Fibroblast of the conjunctiva (primary cell): ENCODE measurements at places on chromosomes 6 and 20.
A peak's percentile ranks its signal among the peaks of the same experiment; 100 is the strongest.

DNA sequence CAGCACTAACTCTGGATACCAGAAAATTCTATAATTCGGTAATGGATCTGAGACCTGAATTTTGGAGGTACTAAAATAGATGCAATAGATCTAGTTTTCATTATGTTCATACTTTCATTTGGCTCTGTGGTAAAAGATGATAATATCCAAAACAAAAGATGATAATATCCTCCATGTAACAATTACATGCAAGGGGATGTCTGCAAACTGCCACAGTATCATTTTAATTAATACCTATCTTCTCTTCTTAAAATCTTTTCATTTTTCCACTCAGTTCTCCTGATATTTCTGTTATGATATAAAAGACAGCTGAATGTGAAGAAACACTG is 15.6 kb downstream of the BTN2A1 start:
- DNase-seq, result no peak

GRCh38 chr20:32357375-32357868 is 709 bp upstream of the ASXL1 start:
- DNase-seq, result no peak

GRCh38 chr20:58818586-58819285 is 32.0 kb downstream of the GNAS-AS1 start:
- DNase-seq, result peak; percentile 17

- DNase-seq, result no peak
Measured at GRCh38 chr6:116662202-116662601, 6.4 kb downstream of the ZUP1 start.

- DNase-seq, result no peak
Measured at GRCh38 chr6:36997811-36998722, 7.4 kb upstream of the FGD2 start.

GRCh38 chr20:63529861-63530787 is 7.1 kb downstream of the PTK6 start:
- DNase-seq, result no peak

DNA sequence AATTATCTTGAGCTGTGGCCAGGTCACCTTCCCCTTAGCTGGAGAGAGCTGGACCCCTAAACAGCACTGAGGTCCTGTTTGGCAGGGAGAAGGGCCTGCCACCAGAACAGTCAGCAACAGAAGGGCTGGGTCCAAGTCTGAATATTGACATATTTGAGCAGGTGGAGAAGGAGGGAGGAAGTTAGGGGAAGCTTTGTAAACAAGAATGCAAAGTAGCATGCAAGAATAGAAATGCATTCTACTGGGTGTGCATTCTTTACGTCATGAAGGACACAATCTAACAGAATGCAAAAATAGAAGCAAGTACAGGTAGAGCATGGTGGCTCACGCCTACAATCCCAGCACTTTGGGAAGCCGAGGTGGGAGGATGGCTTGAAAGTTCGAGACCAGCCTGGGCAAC is 100.5 kb downstream of the QRSL1 start:
- no peak for DNase-seq

DNA sequence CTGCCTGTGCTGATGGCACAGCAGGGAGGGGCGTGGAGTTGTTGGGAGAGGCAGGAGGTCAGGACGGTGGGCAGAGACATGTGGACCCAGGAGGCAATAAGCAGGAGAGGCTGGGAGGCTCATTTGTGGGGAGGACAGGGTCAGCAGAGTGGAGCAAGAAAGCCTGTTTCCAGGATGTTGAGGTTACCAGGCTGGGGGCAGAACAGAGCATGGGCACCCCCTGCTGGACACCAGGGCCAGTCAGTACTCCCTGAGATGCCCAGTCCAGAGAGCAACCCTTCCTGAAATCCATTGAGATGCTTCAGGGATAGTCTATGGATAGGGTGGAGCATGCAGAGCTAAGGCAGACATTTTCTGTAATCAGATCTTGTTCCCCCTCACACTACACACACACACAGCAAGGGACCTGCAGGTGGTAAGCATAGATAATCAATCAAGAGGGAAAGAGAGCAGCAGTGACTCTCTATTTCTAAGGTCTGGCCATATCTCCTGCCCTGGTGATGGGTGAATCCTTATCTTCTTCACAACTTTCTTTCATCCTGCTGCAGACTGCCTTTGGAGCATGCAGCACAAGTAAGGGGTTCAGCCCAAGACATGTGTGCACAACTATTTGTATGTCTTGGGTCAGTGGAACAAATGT is 41.7 kb downstream of the MOCS1 start:
- DNase-seq, result peak; percentile 57

- no peak for DNase-seq
Measured at GRCh38 chr6:3162067-3162497, 4.7 kb upstream of the TUBB2A start.

- DNase-seq, result no peak
Measured at GRCh38 chr6:116767715-116768114, 2.2 kb upstream of the FAM162B start.

DNA sequence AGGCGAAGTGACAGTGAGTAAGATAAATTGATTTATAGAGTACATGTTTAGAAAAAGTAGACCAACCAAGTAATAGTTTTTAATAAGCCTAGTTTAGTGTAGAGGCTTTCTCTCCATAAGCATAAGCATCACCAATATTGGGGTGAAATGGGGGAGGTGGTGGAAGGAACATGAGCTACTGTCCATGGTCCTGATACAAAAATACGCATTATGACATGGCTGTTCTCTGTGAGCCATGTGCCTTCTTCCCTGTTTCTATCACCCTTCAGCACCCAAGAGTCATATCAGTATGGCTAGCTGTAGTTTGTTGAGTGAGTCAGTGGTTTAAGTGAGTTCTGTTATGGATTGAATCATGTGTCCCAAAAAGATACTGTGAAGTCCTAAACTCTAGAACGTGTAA is 150.8 kb downstream of the EDN1 start:
- no peak for DNase-seq

GRCh38 chr6:357261-357790 is 34.2 kb upstream of the IRF4 start:
- DNase-seq, result no peak

DNA sequence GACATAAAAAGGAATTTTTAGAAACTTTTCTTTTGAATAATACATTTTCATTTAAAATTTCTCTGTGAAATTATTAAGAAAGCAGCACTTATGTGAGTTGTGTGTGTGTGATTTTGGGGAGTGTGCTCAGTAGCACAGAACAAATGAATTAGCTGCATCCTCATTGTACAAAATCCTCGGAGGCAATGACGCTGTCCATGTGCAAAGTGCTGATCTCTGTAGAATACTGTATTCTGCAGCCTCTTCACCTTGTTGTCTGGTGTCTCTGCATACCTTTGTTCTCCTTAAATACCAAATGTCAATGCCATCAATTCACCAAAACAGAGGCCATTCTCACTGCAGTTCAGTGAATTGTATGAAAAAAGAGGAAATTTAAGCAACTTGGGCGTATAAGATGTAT is 838.4 kb downstream of the QKI start:
- DNase-seq, result no peak

DNA sequence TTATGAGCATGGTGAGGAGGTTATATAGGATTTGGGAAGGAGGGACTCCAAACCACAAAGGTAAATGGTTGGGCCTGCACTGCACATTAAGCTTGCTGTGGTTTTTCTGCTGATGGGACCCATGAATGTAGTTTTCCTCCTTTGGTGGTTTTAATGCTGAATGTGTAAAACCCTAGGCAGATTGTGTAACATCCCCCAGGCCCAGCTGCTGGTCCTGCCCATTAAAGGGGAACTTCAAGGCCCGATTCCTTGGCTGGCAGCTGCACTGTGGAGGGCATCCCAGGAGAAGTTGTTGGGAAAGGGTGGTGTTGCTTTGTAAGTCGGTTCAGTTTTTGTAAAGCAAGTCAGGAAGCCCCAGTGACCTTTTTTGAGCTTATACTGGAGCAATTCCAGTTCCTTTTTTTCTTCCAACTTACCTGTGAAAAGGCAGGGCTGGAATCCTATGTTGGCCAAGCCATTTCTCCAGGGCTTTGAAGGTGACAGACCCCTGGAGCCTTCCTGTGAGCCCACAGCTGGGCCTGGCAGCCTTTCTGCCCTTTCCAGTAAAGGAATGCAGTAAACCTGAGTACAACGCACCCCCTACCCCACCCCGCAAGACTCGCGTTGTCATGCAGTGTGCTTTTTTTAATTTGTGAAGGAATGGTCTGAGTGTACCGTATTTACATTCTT is 43.1 kb upstream of the NAA20 start:
- peak; percentile 91 for DNase-seq

- peak; percentile 58 for DNase-seq
Measured at GRCh38 chr6:67639161-67639560, 995.9 kb upstream of the ADGRB3 start.

DNA sequence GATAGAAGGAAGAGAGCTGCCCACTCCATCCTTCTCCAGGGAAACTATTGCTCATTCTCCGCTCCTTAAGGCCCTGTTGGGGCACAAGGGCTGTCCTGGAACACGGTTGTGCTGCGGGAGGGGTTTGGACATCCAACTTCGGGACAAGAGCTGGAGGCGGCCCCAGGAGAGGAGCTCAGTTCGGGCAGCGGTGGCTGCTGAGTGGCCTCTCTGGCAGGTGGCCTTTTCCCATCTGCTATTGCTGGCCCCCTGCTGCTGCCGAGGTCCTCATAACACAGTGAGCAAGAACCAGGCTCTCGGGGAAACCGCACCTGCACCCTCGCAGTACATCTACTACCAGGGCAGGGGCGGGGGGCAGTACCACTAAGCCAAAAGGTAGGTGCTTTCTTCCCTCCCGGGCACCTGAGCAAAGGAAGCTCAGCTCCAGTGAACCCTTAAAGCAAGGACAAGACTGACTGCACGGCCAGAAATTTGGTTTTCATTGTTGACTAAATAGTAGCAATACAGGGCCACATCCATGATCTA is 63.7 kb downstream of the PSMG4 start:
- DNase-seq, result no peak

DNA sequence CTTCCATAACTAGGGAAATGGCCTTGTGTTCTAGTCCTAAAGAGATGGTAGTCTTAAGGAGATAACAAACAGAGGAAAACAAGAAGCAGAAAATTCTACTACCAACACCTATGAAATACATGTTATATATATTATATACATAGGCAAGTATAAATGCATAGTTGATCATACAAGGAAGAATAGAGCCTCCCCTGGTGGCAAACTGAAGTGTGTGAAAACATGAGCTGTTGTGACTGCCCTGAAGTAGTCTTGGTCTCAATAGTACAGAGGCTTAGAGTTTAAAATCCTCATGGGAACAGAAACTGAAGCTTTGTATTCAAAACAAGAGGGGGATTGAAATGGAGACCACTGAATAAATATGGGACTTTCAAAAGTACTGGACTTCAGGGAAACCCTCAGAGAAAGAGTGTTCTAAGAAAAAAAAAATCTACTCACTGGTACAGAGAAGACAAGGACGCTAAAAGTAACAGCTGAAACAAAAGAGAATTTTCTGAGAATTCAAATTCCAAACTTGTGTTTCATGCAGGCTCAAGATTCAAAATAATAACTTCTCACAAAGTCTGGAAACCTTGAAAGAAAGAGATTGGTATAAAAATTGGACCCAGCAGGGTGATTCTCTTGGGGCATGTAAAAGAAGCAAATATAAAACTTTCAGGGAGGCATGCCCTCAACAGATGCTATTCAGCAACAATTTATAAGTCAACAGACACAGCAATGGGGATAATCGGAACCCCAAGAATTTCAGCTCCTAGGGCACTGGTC is 59.7 kb upstream of the SAMD3 start:
- peak; percentile 6 for DNase-seq

- DNase-seq, result peak; percentile 49
Measured at GRCh38 chr6:31356946-31357466, at the start of gene HLA-B. Gene HLA-B, minus strand, starts transcription at chr6:31357179. Its CDS starts 21 bp downstream, at chr6:31357158.
